ENCODE measurements at places on chromosomes 11 and 22. TPM values are rescaled to one million over a fixed set of nuclear protein-coding genes. Genes with fewer than 3 reads are reported as not detected.

Gene B4GALNT4
- total RNA-seq, result 1.1 TPM

DNA sequence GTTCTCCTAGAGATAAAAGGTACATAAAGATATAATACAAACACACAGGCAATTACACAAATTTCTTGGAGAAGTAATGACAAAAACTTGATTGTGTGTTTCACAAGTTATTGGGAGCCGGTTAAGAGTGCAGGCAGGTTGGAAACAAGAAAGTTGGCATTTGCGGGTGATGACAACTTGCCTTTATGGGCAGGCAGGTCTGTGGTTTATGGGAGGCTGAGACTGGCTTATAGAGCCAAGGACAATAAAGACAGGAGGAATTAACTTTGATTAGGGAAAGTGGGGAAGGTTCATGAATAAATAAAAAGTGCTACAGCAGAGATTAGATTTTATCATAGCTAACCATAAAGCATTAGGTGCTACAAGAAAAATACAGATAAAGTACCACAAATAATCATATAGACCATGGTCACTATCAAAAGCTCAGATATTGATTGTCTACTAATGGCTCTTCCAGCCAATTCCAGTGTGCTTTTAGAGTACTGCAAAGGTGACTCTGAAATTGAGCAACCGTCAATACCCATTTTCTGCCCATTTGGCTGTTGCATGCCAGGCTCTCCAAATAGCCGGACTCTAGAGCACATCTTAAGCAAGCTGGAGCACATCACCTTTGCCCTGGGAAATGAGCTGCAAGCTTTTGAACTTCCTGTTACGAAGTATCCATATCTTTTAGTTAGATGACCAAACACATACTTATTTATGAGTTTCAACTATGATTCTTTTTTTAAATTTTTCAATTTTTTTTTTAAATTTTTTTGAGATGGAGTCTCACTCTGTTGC, 33.9 kb upstream of the GAB2 start:
- no peak for DNase-seq

GRCh38 chr11:91786097-91786496, 438.5 kb upstream of the FAT3 start:
- DNase-seq, result no peak

Gene MYO18B
- total RNA-seq, result 0.17 TPM

DNA sequence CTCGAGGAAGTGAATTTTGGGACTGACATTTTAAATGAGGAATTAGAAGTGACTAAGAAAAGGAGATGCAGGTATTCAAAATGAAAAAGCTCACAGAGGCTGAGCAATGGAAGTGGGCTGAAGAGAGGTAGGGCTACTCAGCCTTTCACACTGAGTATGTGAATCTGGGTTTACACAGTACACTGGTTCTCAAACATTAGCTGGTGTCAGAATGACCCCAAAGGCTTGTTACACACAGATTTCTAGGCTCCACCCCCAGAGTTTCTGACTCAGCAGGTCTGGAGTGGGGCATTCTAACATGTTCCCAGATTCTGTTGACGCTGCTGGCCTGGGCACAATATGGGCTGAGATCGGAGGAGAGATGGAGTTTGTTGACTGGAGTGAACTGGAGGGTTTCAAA, 32.8 kb downstream of the CADM1 start:
- DNase-seq, result no peak
